ENCODE measurements at places on chromosomes 5 and 9.

DNA sequence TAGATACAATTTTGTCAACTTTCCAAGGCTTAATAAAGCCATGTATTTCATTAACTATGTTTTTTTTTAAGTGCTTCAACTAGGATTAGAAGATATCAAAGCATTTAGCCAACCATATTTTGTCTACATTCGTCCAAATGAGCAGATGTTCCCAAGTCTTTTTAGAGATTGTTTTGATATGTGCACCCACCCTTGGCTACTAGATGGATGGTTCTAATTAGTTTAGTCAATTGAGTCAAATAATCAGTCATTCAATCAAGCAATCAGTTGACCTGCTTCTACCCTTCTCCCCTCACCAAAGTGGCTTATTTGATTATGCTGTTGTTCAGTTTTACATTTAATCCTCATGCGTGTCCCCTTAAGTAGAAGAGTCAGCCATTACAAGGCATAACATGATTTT, 319.5 kb upstream of the TNC start:
- no peak for DNase-seq

- DNase-seq, result no peak
Observed at GRCh38 chr5:1006656-1007071, 1.9 kb upstream of the NKD2 start.

DNA sequence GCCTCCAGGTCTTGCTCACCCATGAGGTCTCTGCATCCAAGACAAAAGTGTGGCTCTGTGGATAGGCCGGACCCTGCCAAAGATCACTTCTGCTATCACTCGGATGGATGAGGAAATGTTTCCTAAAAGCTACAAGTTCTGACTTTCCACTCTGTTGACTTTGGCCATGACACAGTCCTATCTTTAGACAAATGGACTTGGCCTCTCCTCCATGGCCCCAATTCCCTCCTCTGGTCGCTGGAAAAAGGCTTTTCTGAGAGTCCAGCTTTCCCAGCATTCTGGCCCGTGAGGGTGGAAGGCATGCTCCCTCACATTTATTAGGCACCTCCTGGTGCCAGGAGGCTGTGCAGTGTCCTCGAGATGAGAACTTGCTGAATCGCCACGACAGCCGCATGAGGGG, 83.1 kb downstream of the COL27A1 start:
- no peak for DNase-seq

- DNase-seq, result no peak
Observed at GRCh38 chr5:131005963-131006684, 158.9 kb downstream of the HINT1 start.

- DNase-seq, result no peak
Observed at GRCh38 chr5:109329333-109330237, 80.2 kb downstream of the PJA2 start.

DNA sequence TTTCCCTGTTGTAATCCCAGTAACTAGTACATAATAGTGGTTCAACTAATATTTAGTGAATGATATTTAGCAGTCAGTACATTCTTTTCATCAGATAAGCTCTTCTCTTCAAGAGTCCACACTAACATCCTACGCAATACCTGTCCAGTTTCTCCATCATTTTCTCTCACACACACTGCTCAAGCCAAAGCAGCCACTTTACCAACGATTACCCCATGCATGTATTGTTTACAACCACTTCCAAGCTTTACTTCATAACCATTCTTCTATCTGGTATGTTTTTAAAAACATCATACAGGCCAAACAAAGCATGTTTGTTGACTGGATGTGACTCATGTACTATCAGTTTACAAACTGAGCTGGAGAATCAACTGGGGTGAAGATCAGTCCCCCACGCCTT, 7.3 kb downstream of the UBTD2 start:
- no peak for DNase-seq

DNA sequence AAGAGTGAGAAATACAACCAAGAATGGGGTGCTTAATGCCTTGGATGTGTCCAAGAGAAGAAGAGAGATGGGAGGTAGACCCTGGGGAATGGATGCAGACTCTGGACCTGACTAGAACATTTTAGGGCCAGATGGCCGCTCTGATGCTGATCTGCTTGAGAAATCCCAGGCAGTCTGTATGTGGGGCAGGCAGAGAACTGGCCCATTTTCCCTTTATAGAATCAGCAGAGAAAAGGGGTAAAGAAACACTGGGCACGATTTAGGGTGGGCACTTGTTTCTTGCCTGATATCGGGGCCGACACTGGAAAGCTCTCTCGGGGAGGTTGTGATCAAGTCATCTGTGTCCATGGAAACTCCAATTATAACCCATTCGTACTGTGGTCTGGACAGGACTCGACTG, 118.5 kb upstream of the FSTL4 start:
- DNase-seq, result no peak

DNA sequence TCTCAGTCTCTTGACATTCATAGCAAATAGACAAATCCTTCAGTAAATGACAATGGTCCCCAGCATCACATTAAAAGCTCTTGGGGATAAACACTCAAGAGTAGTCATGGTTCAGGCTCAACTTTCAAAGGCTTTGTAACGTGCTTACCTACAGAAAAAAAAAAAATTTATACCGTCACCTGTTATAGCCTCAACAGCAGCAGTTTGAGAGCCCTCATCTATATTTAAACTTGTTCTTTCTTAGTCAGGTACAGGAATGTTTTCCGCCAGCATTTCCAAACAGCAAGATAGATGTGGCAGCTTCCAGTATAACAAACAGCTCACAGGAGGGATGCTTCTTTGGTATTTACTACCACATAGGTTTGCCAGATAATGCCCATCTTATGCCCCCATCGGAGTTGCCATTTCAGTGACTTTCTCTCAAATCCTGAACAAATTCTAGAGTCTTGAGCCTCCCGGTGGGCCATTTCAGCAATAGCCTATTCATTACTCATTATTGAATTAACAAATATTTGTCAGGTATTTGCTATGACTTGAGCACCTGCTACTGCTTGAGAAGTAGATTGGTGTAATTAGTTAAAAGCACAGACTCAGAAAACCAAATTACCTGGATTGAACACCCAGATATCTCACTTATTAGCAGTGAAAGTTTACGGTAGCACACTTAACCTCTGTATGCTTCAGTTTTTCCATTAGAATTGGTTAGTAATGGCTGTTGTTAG, 470.0 kb downstream of the EBF1 start:
- DNase-seq, result no peak

DNA sequence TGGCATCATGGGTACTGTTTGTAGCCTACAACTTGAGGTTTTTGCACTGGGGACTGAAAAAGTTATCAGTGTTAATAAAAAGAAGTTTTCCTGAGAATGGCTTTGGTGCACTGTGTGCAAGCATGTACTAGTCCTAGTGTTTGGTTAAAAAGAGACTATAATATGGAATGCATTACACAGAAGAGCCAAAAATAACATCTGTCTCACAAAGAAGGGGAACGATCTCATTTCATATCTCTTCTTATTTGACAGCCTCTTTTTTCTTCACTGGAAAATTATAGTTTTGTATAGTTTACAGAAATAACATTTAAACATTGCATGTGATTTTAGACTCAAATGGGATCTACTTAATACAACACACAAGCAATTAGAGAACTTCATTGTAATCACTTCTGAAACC, 127.0 kb upstream of the GDNF start:
- no peak for DNase-seq

DNA sequence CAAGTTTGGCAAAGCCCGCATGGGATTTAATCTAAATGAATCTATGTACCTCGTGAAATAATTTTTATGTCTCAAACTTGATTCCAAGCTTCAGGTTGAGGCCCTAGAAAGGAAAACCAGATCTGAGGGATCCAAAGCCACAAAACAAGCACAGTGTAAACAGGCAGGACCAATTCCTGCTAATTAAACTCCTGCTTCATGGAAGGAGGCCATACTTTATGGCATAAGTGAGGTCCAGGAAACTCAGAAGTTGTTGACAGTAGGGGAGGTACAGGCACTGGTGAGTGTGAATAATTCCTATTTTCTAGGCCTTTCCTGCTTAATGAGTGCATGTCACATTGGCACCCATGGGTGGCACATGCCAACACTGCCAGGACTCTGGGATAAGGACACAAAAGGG, 648.6 kb upstream of the SGCD start:
- DNase-seq, result no peak

DNA sequence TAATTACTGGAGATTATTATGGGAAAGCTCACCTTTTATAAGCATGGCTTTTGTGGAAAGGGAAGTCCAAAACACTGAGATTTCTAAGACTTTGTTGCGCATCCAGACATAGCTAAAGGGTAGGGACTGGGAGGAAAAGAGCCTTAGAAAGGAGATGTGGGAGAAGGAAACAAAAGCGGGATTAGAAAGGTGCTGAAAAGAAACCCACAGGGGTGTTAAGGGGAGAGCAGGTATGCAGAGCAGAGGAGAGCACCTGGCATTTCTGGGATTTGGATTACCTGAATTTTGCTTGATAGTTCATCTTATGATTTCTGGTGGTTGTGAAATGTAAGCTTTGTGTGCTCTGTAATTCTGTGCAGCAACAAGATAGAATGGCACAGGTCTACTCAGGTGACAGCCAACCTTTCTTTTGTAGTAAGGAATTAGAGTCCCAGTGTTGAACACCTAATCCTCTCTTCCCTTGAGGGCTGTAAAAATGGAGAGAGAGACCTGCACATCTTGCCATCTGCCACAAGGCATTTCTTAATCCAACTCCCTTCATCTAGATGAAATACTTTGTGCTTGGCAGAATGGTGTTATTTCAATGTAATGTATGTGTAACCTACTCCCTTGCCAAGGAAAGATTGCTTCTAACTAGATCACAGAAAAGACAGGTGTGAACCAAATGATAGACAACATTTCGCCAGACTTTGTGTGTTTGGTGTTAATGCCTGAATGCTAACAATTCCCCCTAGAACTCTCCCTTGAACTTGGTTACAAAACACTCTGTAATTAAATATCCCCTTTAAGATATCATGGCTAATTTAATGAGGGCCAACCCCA, 47.4 kb downstream of the ATPSCKMT start:
- DNase-seq, result no peak

DNA sequence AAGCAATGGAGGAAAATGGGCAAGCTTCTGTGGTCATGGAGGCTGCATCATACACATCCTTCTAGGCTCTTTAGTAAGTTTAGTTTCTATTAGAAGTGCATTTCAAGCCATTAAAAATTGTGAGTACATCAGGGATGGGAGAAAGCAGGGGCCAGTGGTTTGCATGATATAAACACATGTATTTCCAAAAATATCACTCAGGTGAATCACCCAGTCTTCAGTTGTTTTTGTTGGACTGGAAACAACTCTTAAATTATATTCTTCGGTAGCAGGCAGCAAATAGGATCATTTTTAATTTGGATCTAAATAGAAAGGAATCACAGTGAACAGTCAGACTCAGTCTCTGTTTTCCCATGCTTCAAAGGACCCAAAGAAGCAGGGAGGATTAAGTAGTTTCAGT, 657.9 kb downstream of the TLR4 start:
- DNase-seq, result no peak

GRCh38 chr5:10987276-10987924, 226.4 kb upstream of the DAP start:
- DNase-seq, result no peak

DNA sequence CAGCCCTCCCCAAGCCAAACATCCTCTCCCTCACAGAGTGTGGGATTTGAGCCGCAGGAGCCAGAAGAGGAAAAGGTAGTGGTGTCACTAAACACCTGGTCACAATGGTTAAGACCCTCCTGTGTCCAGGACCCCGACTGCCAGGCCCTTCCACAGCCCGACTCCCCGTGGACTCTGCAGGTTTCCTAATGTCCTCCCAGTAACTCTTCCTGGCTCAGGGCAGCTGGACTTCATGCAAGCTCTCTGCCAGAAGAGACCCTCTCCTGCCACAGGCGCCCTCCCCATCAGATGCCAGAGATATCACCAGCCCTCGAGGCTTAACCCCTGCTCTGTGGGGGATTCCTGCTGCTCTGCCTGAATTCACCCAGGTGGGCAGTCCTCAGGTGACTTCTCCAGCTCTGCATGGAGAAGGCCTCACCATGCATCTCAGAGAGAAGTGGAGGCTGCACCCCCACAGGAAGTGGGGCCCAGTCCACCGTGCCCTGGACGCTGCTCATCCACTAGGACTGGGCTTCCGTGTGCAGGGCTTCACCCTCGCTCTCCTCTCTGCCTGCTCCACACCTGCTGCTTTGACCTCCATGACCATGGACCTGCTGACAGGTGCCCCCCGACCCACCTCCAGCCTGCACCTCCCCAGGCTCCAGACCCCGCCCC, 111.2 kb downstream of the ADAMTS2 start:
- no peak for DNase-seq

DNA sequence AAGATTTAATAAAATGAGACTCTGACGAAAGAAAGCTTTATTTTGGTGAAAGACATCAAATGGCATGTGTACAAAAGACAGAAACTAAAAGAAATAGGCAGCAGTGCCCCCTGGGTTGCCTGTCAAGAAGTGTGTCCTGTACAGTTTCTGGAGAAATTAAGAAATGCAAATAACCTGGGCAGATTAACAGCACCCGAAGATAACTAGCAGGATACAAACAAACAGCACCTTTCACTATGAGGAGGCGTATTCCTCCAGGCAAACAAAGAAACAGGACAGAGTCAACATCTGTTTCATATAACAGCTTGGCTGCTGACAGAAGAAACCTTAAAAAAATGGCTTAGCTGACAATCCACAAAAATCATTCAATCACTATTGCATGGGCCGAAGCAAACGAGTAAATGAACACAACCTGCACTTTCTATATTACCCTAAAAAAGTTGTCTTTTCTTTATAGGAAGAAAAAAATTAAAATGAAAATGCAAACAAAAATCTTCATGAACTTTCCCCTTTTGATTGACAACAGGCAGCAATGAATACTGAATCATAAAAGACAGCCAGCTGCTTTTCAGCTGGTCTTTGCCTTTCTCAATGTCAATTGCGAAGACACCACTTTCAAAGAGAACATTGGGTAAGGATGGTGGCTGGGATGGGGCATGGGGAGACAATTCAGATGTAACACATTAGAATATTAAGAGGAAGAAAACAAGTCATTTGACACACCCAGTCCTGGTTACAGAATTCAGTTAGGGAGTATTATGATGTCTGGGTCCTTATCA, 162.1 kb downstream of the ARL15 start:
- no peak for DNase-seq

- DNase-seq, result no peak
Observed at GRCh38 chr5:107670087-107670931, 428 bp downstream of the EFNA5 start.

- no peak for DNase-seq
Observed at GRCh38 chr5:44245935-44246334, 143.3 kb downstream of the FGF10 start.

- no peak for DNase-seq
Observed at GRCh38 chr5:37165761-37166160, 83.4 kb downstream of the CPLANE1 start.

Data from neuronal stem cell (in vitro differentiated cells).